ENCODE measurements at places on chromosomes 12 and 14.

- DNase-seq: no peak
Observed at GRCh38 chr12:50635364-50635763, 128.5 kb upstream of the ATF1 start.

GRCh38 chr14:61351477-61351876 lies 30.1 kb downstream of the PRKCH start:
- no peak for DNase-seq

GRCh38 chr12:81022531-81022930 lies 55.3 kb upstream of the ACSS3 start:
- no peak for DNase-seq

- DNase-seq: no peak
Observed at GRCh38 chr12:6354495-6355393, 12.9 kb upstream of the TNFRSF1A start.

- DNase-seq: no peak
Observed at GRCh38 chr12:121022713-121023112, 6.4 kb upstream of the C12orf43 start.

DNA sequence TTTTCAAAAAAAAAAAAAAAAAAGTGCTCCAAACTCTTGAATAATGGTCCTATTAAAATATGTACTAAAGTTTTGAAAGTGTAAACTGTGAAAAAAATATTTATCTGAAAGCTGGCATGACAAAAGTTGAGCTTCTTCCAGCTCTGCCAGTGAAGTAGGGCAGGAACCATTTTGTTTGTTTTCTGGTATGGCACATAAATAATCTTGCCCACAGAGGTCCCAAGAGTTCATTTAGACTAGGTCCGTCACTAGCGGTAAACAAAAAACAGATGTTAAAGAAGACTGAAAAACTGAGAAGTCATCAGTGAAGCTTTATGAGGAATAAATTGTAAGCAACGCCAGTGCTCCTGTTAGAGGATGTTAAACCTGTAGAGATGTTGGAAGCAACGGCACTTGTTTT lies 7.0 kb downstream of the ERP27 start:
- no peak for DNase-seq

- no peak for DNase-seq
Observed at GRCh38 chr12:59911516-59911915, 315.7 kb downstream of the SLC16A7 start.

DNA sequence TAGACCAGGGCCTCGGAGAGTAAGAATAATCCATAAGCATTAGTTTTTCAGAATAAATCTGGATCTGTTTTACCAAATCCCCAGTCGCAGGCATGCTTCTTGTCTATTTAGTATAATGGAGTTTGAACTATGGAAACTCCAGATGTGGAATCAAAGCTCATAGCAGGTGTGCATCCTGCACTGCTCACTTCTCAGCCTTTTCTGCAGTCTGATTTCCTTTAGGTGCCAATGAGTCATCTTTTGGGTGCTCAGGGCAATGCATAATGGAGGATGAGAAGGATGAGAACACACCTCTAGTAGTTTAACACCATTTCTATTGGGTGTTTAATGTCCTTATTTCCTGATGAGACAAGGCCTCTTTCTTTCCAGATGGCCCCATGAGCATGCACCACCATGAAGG lies 961.2 kb downstream of the TMEM121 start:
- no peak for DNase-seq

Measured in forelimb muscle (tissue), 1 donor.